Mesothelial cell of epicardium (in vitro differentiated cells): ENCODE measurements at places on chromosomes 7 and 10. TPM values are rescaled to one million over a fixed set of nuclear protein-coding genes. Genes with fewer than 3 reads are reported as not detected.

DNA sequence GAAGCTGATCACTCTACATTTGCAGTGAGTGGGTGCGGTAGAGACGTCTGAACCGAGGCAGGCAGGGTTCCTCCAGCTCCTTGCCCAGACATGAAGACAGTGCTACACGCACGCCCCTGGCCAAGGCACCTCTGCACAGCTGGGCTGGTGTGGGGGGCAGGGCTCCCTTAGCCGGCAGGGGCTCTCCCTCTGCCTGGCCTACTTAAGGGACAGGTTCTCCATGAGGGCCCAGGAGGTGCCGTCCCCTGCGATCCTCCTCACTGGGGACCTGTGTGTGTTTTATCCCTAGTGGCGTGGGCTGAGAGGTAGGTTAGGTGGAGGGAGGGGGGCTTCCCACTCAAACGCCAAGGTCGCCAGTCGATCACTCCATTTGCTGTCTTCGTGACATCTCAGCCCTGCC lies 35.3 kb downstream of the IL15RA start:
- DNase-seq: no peak

- DNase-seq: no peak
These were observed 440.2 kb downstream of the HTR7 start for GRCh38 chr10:90417476-90418210.

Gene MRLN
- not detected in 3 replicates for total RNA-seq

GRCh38 chr10:121631365-121632029 lies 33.3 kb upstream of the FGFR2 start:
- DNase-seq: no peak

- DNase-seq: no peak
These were observed 32.8 kb downstream of the BICC1 start for GRCh38 chr10:58545427-58545826.

Gene IL2RA
- total RNA-seq: not detected in 3 replicates

GRCh38 chr7:118938845-118939244 lies 714.3 kb downstream of the ANKRD7 start:
- DNase-seq: no peak

- no peak for DNase-seq
These were observed 68.1 kb downstream of the ST7 start for GRCh38 chr7:117021366-117021765.

DNA sequence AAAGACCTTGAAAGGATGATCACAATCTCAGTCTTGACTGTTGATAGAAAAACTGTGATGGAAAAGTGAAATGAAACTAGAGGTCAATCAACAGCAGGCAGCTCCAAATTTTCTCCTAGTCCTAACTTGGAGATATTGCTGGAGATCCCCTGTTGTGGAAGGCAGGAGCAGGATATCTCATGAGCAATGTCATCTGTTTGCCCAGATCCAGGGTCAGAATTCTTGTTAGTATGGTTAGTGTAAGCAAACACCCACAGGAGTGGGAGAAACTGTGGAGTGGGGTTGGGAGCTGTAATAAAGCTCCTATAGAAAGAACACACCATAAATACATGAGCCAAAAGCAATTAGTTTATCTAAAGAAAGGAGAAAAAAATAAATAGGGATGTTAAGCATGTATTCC lies 169.0 kb downstream of the AKR1D1 start:
- DNase-seq: no peak

DNA sequence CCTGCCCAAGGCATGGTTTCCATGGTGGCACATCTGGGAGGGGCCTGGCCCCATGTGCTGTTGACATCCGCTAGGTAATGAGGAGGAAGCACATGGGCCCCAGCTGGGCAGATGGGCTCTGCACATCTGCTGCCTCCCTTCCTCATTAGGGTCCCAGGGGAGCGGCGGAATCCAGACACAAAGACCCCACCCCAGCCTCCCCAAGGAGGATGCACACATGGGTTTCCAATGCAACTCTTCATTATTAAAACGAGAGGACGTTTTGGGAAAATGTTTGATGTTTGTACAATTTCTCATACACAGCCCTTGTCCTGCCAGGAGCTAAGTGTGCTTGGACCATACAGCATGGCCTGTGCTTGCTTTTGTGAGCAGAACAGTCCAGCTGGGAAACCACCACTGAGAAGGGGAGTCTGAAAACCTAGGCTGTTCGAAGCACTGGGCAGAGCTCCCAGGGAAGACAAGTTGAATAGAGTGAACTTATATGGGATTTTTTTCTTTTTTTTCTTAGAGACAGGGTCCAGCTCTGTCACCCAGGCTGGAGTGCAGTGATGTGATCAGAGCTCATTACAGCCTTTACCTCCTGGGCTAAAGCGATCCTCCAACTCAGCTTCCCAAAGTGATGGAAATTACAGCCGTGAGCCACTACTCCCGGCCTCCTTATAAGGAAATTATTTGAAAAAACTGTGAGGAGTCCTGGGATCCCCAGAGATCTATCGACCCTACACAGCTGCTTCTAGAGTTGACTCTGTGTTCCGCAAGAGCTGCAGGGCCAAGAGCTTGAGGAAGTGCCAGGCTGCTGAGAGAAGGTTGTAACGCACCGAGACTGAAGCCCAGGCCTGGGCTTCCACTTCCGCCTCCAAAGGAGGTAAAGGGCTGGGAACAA lies 23.4 kb downstream of the FAM107B start:
- no peak for DNase-seq

Gene PRLHR
- not detected in 3 replicates for total RNA-seq

DNA sequence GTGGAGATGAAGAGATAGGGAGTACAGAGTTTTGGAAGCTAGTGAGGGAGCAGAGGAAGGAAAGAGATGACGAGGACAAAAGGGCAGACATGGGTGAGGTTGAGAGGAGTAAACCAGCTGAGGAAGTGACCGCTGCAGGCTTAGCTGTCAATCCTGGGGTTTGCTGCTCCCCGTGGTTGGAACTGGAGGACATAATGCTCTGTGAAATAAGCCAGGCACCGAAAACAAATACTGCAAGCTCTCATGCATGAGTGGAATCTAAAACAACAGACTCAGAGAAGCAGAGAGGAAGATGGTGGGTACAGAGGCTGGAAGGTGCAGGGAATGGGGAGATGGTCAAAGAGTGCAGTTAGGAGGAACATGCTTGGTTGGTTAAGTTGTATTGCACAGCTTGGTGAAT lies 482.2 kb upstream of the C7orf33 start:
- DNase-seq: no peak

DNA sequence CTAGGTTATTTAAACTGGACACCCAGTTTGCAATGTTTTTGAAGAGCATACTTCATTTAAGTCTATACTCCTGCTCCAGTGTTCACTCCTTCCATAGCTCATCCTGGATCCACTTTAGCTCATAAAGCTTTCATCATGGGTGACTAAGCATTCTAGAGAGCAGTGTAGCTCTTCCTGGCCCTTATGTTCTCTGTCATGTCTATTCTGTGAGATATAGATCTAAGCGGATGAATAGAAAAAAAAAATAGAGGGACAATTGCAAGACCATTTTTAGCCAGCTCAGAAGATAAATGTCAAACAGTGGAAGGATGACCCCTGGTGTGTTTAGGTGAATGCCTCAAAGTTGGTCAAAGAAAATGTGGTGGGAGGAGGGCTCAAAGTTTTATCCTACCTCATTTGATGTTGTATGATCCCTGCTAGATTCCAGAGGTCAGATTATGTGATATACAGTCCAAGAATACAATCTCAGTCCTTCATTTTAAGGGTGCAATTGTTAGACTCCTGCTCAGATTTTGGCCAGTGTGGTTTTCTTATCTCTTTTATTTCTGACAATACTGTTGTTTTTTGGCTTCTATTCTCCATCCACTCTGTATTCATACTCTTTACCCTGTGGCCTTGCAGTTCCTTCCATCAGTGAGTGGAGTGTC lies 7.5 kb upstream of the HECW1 start:
- DNase-seq: no peak

Gene TMEM176B
- 1.9 to 2.8 TPM (median 2.3 TPM) in 3 replicates for total RNA-seq

- DNase-seq: no peak
These were observed 160.5 kb downstream of the SND1 start for GRCh38 chr7:127812540-127812939.

Gene TFPI2
- total RNA-seq: 58.9 to 73.5 TPM (median 69.4 TPM) in 3 replicates
